ENCODE measurements at places on chromosomes 4 and X.

DNA sequence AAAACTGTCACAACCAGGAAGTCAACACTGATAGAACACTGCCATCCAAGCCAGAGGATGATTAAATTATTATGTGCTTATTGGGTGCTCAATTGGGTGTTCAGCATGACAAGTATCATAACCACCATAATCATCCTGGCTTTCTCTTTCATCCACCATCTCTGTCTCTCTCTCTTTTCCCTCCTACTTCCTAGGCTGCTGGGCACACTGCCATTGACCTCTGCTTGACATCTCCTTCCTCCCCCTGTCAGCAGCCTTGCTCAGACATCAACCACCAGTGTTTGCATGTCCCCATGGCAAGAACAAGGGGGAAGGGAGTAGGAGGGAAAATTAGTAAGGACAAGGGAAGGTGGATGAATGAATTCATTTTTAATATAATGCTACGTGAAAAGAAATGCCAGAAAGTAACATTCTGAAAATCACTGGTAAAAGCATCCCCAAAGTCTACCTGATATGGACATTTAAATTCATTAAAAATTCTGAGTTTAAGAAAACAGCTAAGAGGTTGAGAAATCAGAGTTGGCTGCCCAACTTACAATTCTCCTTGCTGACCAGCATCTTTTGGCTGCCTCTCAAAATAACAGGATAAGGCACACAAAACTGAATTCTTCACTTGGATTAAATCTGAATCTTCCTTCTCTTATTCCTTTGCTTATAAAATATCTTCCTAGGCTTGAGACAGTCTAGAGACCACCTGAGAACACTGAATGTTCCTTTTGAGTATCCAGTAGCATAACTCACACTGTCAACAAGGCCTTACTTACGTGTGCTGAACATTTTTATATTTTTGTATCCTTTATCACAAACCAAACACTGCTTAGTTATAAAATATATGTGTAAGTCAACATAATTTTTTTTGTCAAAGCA is 48.5 kb downstream of the SNCA start:
- no peak for DNase-seq

DNA sequence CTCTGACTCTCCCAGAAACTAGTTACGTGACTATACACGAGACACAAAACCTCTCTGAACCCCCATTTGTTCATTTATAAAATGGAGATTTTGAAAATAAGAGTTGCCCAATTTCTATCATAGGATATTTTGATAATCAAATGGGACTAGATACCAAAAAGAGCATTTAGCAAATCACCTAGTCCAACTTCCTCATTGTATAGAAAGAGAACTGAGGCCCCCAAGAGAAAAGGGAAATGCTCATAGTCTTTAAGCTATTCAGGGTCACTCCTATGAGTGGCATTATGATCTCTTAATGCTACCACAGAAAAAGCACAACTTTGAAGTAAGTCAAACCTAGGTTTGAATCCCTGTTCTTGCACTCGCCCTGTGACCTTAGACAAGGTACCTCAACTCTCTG is 62.7 kb downstream of the BMP15 start:
- DNase-seq = no peak

GRCh38 chr4:2320152-2320551 is 58.2 kb upstream of the MXD4 start:
- DNase-seq = no peak

- DNase-seq = no peak
Observed at GRCh38 chr4:76381986-76382385, 39.0 kb downstream of the CCDC158 start.

DNA sequence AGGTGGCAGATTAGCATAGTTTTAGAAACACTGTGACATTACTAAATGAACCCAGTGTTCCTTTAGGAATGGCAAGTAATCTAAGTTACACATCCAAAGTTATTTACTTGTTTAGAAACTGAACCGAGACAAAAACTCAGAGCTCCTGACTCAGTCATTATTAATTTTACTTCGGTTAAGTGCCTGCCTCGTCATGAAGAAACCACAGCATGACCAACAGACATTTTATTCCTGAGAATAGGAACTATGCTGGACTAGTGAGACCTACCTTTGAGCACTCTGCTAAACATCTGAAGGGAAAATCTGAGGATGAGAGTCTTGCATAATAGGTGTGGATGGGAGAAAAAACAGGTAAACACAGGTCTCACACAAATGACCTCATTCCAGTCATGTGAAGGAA is 2.5 kb downstream of the BEX1 start:
- no peak for DNase-seq

GRCh38 chrX:86455495-86455894 is 307.2 kb downstream of the DACH2 start:
- DNase-seq = no peak

DNA sequence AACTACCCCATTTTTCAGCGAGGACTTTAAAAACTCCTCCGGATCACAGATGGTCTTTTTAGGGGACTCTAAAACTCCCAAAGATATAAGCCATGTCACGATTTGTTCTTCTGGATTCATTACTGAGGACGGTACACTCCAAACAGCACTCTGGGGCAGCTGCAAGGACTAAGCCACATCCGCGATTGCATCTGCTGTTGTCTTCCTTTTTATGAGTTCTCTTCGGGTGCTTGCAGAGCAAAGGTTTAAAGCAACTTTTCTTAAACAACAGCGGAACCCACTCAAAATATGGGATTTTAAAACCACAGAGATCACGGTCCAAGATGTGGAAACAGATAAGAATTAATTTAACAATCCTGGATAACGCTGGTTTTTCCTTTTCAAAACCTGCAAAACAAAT is at the start of gene ARHGEF6:
Gene ARHGEF6 (minus strand): TSS at position 170 of the 400 bp plus-strand sequence. CDS start 50 bp downstream, at position 120.
- no peak for DNase-seq

GRCh38 chr4:60133375-60133774 is 1066.8 kb upstream of the ADGRL3 start:
- DNase-seq = peak; percentile 1

DNA sequence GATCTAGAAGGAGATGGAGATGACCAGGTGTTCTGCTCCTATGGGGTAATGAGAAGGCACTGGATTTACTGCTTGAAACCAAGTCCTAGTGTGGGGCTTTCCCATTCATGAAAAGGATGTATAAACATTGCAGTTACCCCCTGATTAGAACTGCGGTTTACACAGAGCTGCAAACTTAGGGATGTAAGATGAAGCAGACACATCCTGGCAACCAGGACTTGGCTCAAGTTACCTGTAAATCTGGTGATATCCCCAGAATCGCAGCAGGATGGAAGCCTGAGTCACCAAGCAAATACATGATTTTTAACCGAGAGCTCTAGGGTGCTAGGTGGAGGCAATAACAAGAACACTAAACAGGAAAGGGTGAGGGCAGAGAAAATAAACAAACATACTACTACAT is 178.6 kb upstream of the MAMLD1 start:
- DNase-seq = no peak

DNA sequence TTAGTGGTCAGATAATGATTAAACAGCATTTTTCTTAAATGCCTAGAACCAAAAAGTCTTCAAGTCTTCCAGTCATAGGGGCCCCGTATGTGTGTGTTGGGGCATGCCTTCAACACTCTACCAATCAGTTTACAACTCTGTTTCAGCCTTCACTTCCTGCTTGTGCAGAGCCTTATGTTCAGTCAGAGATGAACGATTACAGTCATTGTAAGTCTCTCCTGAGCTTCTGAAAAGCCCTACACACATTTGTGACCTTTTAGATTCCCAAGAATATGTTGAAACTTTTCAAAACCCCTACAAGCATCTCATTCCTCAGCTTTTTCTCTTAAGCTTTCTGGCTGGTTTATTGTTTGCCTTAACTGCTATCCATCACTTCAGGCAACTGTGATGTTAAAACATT is 591.2 kb downstream of the ZNF674 start:
- DNase-seq = no peak

GRCh38 chrX:139924069-139924695 is 8.7 kb downstream of the ATP11C start:
- DNase-seq = no peak
